ENCODE measurements at places on chromosomes 16 and 17. TPM values are rescaled to one million over a fixed set of nuclear protein-coding genes. Genes with fewer than 3 reads are reported as not detected.

Gene RPRML
- not detected for total RNA-seq

Gene C17orf78
- total RNA-seq = not detected

Gene CDH1
- total RNA-seq = 0.55 TPM

Gene MGAT5B
- 1.1 TPM for total RNA-seq

Gene PRSS21
- not detected for total RNA-seq

Gene TPSAB1
- total RNA-seq = 10.7 TPM

Gene IRF8
- 112 TPM for total RNA-seq

Gene KRT9
- total RNA-seq = not detected

Gene OR2C1
- total RNA-seq = not detected

Gene PARD6A
- 3.9 TPM for total RNA-seq

Gene ITGAL
- 6.8 TPM for total RNA-seq

Gene TRPV3
- total RNA-seq = 1.2 TPM

Gene TMEM92
- not detected for total RNA-seq

Gene CCDC57
- total RNA-seq = 24.7 TPM

Gene SMG1
- 68.1 TPM for total RNA-seq

Gene GAS2L2
- total RNA-seq = 1.2 TPM

Gene OR4D1
- not detected for total RNA-seq

Gene RRAD
- 3.4 TPM for total RNA-seq

Gene WSCD1
- 3.9 TPM for total RNA-seq

Gene FOXC2
- total RNA-seq = 0.42 TPM

Gene ZSCAN10
- total RNA-seq = not detected

Gene NXN
- 20.7 TPM for total RNA-seq

Gene HOXB1
- not detected for total RNA-seq

Gene IGFBP4
- total RNA-seq = 1,107 TPM

Gene TLCD2
- 30.1 TPM for total RNA-seq

Gene PTX4
- 0.35 TPM for total RNA-seq

Gene ATAD5
- 1.0 TPM for total RNA-seq

Gene ZFPM1
- total RNA-seq = 4.8 TPM

Gene PSMC3IP
- 2.2 TPM for total RNA-seq

Gene HOXB4
- 5.7 TPM for total RNA-seq

Data from mesenteric fat pad (tissue), 1 donor.